ENCODE measurements at places on chromosomes 3 and 15.
A peak's percentile ranks its signal among the peaks of the same experiment; 100 is the strongest.

DNA sequence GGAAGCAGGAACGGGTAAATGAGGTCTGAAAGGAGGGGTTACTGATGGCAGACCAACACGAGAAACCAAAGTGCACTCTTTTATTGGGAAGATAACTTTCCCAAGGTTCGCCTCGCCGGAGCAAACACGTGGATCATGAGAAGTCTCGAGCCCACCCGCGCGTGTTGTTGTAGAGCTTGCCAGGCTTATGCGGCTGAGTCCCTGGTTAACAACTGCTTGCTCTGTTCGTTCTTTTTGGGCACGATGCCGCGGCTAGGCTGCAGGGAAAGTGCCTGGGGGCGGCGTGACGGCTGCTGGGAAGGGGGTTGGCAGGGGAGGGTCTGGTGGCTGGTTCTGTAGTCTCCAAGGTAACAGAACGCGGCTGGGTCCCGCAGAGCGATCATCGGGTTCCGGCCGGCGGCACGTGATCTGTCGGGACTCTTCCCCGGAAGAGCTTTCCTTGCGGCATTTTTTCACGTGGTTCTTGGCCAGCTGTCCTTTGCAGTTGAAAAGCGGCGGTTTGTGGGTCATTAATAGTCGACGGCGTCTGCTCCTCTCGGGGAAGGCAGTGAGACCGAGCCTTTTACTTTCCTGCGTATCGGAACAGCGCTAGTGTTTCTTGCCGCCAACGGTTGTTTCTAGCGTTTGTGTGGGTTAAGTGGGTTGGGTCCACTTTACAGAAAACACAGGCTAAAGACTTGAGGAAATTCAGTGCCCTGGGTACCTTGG is 1.5 kb downstream of the MGA start:
- DNase-seq = peak; percentile 54

DNA sequence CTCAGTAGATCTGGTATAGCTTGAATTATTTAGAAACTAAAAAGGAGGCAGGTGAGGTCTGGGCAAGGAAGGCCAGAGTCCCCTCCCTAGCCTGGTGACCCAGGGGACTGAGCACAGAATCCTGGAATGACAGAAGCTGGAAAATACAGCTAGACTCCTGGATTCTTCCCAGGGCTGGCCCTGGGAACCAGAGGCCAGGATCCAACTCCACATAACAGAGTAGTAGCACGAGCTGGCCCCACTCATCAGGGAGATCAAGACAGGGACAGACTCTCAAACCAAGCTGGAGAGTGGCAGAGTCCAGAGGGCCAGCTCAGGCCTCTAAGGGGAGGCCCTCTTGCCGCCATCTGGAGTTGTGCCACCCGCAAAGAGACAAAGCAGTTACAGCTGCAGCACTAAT is 10.7 kb downstream of the VIPR1 start:
- DNase-seq = no peak

DNA sequence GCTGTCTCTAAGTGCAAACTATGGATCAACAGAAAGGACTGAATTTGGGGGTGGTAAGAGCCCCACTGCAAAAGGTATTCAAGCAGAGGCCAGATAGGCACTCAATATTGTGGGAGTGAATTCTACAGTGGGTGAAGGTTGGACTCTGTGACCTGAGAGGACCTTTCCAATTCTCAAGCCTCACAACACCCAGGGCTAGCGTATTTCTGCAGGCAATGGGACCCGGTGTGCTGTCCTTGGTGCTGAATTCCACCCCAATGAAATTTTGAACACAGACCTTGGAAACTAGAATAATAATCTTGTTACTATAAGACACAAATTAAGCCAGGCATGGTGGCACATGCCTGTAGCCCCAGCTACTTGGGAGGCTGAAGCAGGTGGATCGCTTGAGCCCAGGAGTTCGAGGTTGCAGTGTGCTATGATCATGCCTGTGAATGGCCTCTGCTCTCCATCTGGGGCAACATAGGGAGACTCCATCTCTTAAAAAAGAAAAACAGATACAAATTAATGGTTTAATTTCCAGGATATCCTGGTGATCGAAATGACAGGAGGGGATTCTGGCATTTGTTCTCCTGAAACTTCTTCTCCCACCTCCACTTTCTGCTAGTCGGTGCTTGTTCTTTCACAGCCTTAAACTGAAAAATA is 135.4 kb downstream of the RAB11A start:
- no peak for DNase-seq

- no peak for DNase-seq
These were observed 211.1 kb upstream of the GADL1 start for GRCh38 chr3:31105438-31106077.

GRCh38 chr3:46709721-46710120 is 7.9 kb downstream of the PRSS50 start:
- DNase-seq = no peak

DNA sequence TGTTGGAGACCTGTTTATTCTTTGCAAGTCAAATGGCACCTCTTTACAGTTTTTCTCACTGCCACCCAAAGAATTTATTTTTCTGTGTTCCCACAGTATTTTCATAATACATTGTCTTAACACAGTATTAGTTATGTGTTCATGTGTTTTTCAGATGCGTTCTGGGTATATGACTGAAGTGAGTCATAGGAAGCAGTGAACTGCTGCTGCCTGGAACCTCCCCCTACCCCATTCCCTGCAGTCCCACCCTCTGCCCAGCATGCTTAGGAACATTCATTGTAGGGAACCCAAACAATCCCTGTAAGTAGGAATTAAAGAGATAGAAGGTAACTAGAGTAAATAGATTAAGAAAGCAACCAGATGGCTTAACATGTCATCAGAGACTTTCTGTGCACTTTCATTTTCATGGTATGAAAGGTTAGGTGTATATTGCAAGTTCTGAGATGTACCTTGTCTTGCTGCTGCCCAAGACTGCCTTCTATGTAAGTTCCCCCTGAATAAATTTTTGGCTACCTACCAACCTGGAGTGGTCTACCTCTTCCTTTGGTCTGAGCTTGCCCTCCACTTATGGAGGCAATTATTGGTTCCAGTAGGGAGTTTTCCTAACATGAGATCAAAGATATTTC is 21.9 kb upstream of the SQOR start:
- no peak for DNase-seq

GRCh38 chr3:49930922-49931321 is 1.3 kb upstream of the MON1A start:
- no peak for DNase-seq

DNA sequence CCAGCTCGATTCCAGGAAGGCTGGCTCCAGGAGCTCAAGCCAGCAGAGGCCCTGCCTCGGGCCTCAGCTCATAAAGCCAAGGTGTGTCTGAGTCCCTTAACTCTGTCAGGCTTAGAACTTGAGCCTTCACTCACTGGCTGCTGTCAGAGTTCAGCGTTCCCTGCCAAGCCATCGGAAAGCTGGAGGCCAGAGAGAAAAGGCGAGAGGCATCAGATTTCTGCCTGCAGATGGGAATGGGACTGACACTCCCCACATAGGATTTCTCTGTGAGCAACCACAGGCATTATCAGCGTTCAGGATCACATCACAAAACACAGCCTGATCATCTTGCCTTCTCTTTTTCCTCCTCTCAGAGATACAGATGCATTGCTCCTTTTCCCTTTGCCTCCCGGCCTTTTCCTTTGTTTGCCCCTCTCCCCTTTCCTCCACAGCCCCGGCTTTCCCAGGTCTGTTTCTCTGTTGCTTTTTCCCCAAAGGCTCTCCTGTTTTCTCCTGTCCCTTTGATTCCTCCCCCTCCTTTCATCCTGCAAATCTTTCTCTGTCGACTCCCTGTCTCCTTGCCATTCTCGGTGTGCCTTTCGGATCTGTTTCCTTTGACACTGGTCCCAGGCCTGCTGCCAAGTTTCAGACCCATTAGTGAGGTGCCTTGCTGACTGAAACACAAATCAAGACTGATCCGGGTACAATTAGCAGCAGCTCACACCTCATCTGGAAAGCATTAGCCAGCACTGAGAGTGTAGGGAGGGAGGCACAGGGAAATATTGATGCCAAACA is 44.5 kb upstream of the BOC start:
- DNase-seq = no peak

DNA sequence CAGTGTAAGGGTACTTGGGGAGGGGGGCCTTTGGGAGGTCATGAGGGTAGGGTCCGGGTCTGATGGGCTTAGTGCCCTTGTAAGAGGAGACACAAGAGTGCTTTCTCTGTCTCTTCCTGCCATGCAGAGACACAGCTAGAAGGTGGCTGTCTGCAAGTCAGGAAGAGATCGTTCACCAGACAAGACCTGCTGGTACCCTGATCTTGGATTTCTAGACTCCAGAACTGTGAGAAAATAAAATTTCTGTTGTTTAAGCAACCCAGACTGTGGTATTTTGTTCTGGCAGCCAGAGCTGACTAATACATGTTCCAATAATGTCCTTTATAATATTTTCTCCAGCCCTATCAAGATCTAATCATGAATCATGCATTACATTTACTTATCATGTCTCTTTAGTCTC is 130.0 kb upstream of the VEPH1 start:
- DNase-seq = no peak

GRCh38 chr15:49372366-49372765 is 50.7 kb upstream of the FGF7 start:
- no peak for DNase-seq

- no peak for DNase-seq
These were observed 30.8 kb downstream of the LAMP3 start for GRCh38 chr3:183131735-183132134.

Measured in activated CD4-positive, alpha-beta T cell treated with anti-CD3 and anti-CD28 coated beads for 24 hours (primary cell).